ENCODE measurements at places on chromosomes 7 and 10. TPM values are rescaled to one million over a fixed set of nuclear protein-coding genes. Genes with fewer than 3 reads are reported as not detected.

DNA sequence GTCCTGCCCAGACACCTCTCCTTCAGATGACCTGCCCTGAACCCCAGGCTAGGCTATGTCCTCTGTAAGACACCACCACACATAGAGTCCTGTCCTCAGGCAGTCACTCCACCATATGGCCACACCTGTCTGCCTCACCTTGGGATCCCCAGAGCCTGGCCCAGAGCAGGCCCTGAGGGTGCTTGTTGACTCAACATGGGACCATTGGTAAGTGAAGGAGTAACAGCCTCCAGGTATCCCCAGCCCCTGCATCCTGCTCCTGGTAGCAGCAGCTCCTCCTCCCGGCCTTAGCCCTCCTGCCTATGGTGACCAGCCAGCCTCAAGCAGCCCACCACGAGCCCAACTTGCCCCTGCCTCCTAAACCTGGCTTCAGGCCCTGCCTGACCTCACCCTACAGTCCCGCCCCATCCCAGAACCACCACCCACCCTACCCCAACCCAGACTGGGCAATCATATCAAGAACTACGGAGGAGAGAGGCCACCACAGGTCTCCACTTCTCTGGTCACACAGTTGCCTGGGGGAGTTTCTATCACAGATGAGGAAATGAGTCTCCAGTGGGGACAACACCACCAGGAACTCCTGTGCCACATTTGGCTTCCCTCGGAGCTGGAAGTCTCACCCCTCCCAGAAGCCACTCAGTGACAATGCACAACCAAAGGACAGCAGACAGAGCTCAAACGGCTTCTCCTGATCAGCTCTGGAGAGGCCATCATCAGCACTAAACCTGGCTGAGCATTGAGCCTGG, 136.6 kb downstream of the GRID1 start:
- peaks cover 7% of the 10 kb centered on the region for H3K4me1 ChIP-seq
- no peak for DNase-seq
- peaks cover 11% of the 10 kb centered on the region for H3K27me3 ChIP-seq
- H3K36me3 ChIP-seq, result no peaks in the 10 kb centered on the region
- no peak overlapping the region for H3K27ac ChIP-seq
- no peak overlapping the region for H3K4me3 ChIP-seq

DNA sequence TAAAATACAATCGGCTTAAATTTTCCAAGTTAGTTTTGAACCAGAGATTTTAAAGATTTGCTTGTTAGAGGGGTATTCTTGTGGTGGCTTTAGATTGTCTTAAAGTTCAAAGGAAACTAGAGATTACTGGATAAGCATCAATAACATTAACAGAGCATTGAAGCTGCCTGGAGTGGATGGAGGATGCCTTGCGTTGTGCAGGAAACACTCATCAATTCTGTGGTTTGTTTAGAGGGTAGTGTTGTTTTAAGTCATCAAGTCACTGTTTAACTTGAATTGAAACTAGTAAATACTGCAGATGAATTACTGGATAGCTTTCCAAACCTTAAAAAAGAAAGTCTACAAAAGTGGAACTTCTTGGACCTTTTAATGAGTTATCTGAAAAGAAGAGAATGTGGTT, 218.6 kb downstream of the CELF2 start:
- DNase-seq, result no peak
- H3K27me3 ChIP-seq, result no peaks in the 10 kb centered on the region
- peaks cover 11% of the 10 kb centered on the region for H3K36me3 ChIP-seq
- peak overlapping the region; percentile 98 for H3K27ac ChIP-seq
- peaks cover 77% of the 10 kb centered on the region for H3K4me1 ChIP-seq

DNA sequence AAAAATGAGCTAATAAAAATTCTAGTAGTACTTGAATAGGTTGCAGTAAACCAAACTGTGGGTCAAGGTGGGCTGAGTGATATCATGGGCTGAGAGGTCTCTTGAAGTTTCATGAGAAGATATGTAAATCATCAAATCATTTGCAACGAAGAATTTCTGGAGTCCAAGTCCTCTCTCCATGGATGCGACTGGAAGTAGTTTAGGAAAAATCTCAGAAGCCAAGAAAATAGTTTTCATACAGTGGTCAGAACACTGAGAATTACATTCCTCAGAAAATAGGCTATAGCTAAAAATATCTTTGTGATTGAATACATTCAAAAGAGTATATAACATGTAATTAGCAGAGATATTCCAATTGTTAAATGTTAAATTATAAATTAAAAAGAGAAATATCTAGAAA, 3.6 kb upstream of the IFIT1 start:
- H3K27me3 ChIP-seq, result no peaks in the 10 kb centered on the region
- no peaks in the 10 kb centered on the region for H3K36me3 ChIP-seq
- H3K4me1 ChIP-seq, result peaks cover 2% of the 10 kb centered on the region
- DNase-seq, result no peak

DNA sequence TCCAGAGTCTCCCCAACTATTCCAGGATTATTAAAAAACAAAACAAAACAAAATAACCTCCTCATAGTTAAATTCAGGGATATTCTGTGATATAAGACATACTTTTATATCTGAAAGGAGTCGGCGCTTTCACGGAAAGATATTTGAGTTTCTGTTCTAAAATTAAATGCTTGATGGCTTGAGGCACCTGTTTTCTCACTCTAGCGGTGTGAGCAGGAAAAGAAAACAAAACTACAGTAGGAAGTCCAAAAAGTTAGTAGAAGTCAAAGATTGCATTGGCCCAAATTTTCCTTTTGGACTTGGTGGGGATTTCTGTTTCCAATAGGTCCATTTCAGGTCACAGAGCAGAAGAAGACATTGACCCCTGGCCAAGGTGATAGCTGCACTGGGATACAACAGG, 716.1 kb upstream of the POT1 start:
- H3K4me3 ChIP-seq, result no peak overlapping the region
- DNase-seq, result no peak
- no peak overlapping the region for H3K27ac ChIP-seq
- H3K4me1 ChIP-seq, result no peaks in the 10 kb centered on the region

DNA sequence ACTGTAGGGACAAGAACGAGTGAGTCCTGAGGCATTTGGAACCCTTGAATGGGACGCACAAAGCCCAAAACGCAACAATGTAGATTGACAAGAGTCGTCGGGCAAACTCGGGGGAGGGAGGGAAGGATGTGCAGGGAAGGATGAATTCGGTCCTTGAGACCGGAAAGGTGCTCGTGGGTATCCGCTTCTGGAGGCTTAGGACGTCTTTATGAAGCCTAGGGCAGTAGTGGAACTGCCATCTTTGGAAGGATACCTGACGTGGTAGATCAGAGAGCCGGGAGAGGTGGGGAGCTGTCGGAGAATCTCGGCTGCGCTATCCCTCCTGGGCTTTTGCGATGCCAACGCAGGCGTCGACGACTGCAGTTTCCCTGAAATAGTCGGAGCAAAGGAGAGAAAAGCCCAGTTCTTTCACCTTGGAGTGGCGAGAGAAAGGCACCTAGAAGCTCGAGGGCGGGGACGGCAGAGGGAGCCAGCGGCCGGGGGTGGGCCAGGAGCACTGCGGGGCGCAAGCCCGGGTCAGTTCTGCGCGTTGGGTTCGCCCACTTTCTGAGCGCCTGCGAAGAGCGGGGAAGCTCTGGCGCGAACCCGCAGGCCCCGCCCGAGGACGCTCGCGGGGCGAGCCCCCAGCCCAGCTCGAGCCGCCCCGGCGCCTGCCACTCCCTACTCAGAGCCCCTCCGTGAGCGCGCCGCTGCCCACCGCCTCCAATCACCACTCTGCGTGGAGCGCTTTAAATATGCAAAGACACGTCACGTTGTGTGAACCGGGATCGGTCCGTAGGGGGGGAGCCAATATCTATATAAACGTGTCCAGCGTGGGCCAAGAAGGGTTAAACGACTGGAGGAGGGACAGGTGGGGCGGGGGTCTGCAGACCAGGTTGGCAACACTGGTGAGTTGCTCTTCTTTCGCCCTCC, at the start of gene CYP26C1:
Gene CYP26C1, plus strand, starts transcription at position 824 of the 912 bp plus-strand sequence. CDS start 466 bp downstream, outside the sequence.
- H3K36me3 ChIP-seq, result peaks cover 11% of the 10 kb centered on the region
- peaks cover 16% of the 10 kb centered on the region for H3K4me1 ChIP-seq
- peak within 1 kb of the TSS; percentile 84 for H3K4me3 ChIP-seq
- peaks cover 37% of the 10 kb centered on the region for H3K27me3 ChIP-seq
- no peak within 1 kb of the TSS for H3K27ac ChIP-seq

- no peak overlapping the region for H3K27ac ChIP-seq
- no peaks in the 10 kb centered on the region for H3K36me3 ChIP-seq
- H3K27me3 ChIP-seq, result no peaks in the 10 kb centered on the region
- no peaks in the 10 kb centered on the region for H3K4me1 ChIP-seq
- H3K4me3 ChIP-seq, result no peak overlapping the region
These were observed 381.8 kb downstream of the TCERG1L start for GRCh38 chr10:130929422-130930325.

GRCh38 chr7:46963719-46964118, 618.2 kb downstream of the TNS3 start:
- H3K27ac ChIP-seq, result no peak overlapping the region
- DNase-seq, result no peak
- H3K36me3 ChIP-seq, result no peaks in the 10 kb centered on the region

DNA sequence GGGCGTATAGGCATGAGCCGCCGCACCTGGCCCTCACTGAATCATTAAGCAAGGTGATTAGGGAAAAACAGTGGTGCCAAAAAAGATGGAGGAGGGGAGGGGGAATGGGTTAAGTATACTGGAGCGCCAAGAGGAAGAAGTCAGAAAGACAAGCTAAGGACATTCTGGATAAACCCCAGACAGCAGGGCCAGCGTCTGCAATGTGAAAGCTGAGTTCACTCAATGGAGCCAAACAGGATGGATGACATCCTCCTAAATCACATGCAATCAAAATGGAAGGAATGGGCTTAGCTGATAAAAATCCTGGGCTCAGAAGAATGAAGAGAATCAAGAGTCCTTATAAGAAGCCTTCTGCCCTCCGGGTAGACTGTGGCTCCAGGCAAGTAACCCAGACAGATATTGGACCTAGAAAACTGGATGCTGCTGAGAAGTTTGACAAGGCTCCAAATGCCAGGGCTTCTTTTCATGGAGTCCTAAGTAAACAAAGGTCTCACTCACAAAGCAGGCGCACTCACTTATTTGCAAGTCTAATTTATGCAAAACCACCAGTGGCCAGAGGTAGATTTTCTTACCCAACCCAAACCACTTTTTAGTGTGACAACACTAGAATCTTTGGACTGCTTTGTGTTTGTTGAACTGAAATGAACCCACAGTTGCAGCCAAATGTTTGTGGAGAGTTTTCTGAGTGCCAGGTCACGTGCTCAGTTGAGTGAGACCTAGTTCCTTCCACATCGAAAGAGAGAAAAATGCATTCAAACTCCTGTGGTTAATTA, 519.1 kb upstream of the AUTS2 start:
- H3K27ac ChIP-seq, result no peak overlapping the region
- no peak for DNase-seq
- H3K36me3 ChIP-seq, result no peaks in the 10 kb centered on the region
- no peak overlapping the region for H3K4me3 ChIP-seq
- H3K27me3 ChIP-seq, result no peaks in the 10 kb centered on the region
- H3K4me1 ChIP-seq, result no peaks in the 10 kb centered on the region

The ADRB1 gene
- 0.16 TPM for total RNA-seq

The MSS51 gene
- total RNA-seq, result 2.2 TPM

The MYH16 gene
- total RNA-seq, result not detected

DNA sequence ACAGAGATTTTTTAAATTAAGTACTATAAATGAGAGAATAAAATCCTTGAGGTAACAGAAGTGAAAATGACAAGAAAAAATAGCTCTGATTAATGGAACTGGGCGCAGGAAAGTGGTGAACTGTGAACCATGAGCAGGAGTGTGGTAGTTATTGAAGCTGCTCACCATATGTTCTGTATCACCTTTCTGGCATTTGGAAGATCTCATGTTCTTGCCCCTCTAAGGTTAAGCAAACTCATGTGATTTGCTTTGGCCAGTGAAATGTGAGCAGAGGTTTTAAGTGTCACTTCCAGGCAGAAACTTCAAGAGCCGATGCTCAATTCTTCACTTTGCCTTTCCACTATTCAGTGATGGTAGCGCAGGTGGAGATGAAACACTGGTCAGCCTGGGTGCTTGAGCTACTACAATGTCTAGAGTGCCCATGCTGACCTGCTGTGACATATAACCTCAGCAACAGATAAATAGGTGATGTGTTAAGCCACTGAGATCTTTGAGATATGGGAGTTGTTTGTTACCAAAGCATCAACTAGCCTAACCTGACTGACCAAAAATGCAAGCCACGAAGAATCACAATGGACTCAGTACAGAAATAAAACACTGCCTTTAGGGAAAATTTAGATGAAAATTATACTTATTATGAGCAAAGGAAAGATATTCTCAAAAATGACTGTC, 18.4 kb downstream of the MTPAP start:
- H3K27ac ChIP-seq, result no peak overlapping the region
- H3K4me3 ChIP-seq, result no peak overlapping the region
- H3K36me3 ChIP-seq, result peaks cover 5% of the 10 kb centered on the region
- no peak for DNase-seq
- peaks cover 11% of the 10 kb centered on the region for H3K4me1 ChIP-seq

The CFAP69 gene
- 0.60 TPM for total RNA-seq

The CTAGE4 gene
- 0.32 TPM for total RNA-seq

The EPO gene
- total RNA-seq, result not detected

The NEUROG3 gene
- total RNA-seq, result not detected

DNA sequence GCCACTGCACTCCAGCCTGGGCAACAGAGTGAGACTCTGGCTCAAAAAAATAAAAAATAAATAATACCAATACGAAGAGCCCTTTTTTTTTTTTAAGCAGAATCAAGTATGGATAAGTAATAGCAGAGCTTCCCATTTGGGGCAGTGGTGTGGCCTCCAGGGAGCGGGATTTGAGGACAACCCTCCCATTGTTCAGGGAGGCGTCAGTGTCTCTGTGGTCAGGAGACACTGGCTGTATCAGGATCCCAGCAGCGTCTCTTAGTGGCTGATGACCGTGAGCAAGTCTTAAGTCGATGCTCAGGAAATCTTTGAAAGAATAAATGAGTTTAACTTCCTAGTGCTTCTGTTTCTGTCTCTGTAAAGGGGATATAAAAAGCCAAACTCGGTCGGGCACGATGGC, 25.2 kb upstream of the SH2B2 start:
- H3K4me3 ChIP-seq, result no peak overlapping the region
- H3K27ac ChIP-seq, result no peak overlapping the region
- DNase-seq, result no peak
- no peaks in the 10 kb centered on the region for H3K27me3 ChIP-seq
- peaks cover 4% of the 10 kb centered on the region for H3K4me1 ChIP-seq
- no peaks in the 10 kb centered on the region for H3K36me3 ChIP-seq

The ARMC3 gene
- 5.0 TPM for total RNA-seq

- no peaks in the 10 kb centered on the region for H3K27me3 ChIP-seq
- no peak overlapping the region for H3K27ac ChIP-seq
- peaks cover 2% of the 10 kb centered on the region for H3K36me3 ChIP-seq
- peaks cover 34% of the 10 kb centered on the region for H3K4me1 ChIP-seq
These were observed 25.7 kb downstream of the GPR22 start for GRCh38 chr7:107495516-107495915.

The COBL gene
- not detected for total RNA-seq

The CALML5 gene
- not detected for total RNA-seq

GRCh38 chr7:20343205-20343604, 12.5 kb downstream of the ITGB8 start:
- H3K36me3 ChIP-seq, result no peaks in the 10 kb centered on the region
- no peak overlapping the region for H3K27ac ChIP-seq
- H3K4me1 ChIP-seq, result no peaks in the 10 kb centered on the region
- DNase-seq, result no peak
- peaks cover 2% of the 10 kb centered on the region for H3K27me3 ChIP-seq

GRCh38 chr10:72328045-72328828, 26.5 kb downstream of the DNAJB12 start:
- H3K4me3 ChIP-seq, result peak overlapping the region; percentile 15
- H3K27me3 ChIP-seq, result no peaks in the 10 kb centered on the region
- H3K27ac ChIP-seq, result peak overlapping the region; percentile 90
- no peak for DNase-seq
- H3K4me1 ChIP-seq, result peaks cover 41% of the 10 kb centered on the region

GRCh38 chr10:48406204-48406603, 99.7 kb downstream of the MAPK8 start:
- peaks cover 6% of the 10 kb centered on the region for H3K36me3 ChIP-seq
- no peaks in the 10 kb centered on the region for H3K27me3 ChIP-seq
- H3K27ac ChIP-seq, result no peak overlapping the region
- no peak for DNase-seq
- no peaks in the 10 kb centered on the region for H3K4me1 ChIP-seq
- H3K4me3 ChIP-seq, result no peak overlapping the region

The ASIC3 gene
- 6.7 TPM for total RNA-seq
